ENCODE measurements at places on chromosomes 2 and 18.

DNA sequence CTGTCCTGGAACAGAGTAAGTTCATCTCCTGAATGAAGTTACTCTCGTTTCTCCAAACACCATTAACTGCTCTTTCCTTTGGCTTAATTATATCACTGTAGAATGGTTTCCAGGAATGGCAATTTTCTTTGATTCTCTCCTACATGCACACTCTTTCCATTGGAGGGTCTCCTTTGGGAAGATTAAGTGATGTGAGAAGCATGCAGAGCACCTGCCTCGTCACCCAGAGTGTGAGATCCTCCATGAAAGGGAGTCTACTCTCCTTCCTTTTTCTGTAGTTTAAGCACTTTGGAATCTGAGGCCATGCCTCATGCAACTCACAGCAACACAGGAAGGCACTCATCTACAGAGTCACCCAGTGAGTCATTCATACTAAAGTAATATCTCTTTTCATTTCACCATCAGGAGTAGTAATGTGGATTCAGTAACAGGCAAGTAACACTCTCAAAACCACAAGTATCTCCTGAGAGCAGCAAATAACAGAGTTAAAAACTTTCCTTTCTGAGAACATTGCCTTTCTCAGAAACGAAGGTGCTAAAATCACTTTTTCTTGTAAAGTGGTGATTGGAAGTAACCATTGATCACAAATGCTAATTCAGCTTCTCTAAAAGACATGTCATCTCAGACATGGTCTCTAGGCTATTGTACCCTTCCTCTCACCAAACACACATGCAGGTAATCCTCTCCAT lies 52.8 kb upstream of the IL1RL1 start:
- no peak for DNase-seq

DNA sequence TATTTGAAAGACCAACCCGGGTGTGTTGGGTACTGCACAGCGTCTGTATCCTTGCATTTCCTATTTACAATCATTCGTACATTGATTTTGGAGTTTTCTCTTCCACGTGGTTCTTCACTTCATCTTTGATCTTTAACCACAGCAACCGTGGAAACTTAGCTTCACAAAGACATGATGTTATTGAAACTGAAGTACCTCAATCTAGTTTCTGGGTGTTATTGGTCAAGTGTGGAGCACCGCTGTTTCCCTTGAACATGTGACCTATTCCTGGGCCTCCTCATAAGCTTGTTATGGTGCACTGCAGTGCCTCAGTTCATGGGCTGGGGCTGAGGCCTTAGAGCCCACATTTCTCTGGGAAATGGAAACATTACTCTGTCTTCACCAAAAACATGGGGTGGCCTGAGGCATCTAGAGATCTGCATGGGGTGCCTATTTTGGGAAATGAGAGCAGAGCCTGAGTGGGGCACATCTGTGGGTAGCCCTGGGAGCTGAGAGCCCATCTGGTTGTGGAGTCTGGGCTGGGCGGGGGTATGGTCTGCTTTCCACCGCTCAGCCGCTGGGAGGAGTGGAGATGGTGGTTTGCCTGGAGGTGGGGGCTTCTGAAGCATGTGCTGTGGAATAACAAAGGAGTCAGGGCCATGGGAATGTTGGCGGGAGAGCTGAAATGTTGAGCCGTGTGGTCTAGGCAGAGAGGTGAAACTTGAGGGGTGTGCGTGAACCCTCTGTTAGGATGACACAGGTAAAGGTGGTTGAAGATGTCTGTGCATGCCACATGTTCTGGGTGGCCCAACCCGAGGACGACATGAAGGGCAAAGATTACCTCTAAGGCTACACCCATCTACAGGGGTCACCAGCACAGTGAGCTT lies 37.4 kb downstream of the ZNF236 start:
- DNase-seq = no peak

- no peak for DNase-seq
Measured at GRCh38 chr2:16522031-16522831, 143.4 kb downstream of the CYRIA start.

GRCh38 chr2:37377187-37377532 lies 32.7 kb downstream of the QPCT start:
- DNase-seq = no peak

DNA sequence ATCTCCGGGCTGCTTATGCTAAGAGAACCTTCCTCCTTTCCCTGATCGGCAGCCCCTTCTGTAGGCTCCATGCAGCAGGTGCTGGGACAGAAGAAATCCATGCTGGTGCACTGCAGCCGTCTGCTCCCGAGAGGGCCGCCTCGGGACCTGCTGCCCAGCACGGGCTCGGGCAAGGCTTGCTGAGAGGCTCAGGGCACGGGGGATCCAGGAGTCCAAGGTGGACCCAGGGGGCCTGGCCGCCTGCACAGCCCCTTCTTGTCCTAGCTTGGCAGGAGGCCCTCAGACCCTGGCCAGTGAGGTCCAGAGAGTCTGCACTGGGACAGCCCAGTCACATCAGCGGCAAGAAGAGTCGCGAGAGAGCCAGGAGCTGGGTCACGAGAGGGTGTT lies 13.3 kb upstream of the DUSP2 start:
- DNase-seq = no peak

DNA sequence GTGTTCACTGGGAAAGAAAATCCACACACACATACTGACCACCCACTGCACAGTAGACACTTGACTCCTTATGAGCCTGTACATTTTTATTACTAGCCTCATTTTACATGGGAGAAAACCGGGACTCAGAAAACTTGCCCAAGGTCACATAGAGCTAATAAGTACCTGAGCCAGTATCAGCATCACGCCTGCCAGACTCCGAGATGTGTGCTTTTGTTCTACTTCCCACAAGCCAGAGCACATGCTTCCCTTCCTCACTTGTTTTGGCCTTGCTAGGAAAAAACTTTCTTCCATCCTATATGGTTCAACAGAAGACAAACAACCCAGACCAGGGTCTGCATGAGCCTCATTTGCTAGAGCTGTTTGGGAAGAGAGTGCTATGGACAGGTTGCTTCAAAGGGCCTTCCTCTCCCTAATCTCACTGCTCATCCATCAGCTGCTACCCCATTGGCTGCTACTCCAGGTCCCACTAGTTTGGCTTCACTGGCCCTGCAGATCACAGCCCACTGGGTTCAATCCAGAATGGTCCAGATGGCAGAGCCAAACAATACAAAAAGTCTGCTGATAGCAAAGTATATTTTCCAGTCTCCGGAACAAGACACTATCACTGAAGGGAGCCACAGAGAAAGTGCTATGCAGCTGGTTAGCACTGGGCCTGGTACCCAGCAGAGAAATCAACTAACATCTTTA lies 63.9 kb downstream of the STK39 start:
- no peak for DNase-seq

- no peak for DNase-seq
Measured at GRCh38 chr18:78713069-78713468, 266.5 kb upstream of the SALL3 start.

- no peak for DNase-seq
Measured at GRCh38 chr2:45014016-45014702, 4.9 kb upstream of the SIX2 start.

DNA sequence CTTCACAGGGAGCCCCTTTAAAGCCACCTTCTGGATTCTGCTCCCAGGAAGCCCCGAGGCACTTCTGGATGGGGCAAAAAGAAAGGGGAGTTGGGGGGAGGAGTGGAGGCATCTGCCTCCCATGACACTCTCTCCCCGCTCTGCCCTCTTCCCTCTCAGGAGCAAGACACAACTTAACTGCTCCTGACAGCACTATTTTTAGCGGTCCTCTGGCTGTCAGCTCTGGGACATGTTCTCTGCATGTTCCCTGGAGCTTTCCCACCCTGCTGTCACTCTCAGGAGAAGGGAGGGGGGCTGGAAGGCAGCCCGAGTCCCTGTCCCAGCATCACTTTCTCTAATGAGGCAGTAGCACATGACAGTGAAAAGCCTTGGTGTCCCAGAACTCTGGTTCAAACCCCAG lies 32.3 kb downstream of the PLB1 start:
- DNase-seq = no peak

DNA sequence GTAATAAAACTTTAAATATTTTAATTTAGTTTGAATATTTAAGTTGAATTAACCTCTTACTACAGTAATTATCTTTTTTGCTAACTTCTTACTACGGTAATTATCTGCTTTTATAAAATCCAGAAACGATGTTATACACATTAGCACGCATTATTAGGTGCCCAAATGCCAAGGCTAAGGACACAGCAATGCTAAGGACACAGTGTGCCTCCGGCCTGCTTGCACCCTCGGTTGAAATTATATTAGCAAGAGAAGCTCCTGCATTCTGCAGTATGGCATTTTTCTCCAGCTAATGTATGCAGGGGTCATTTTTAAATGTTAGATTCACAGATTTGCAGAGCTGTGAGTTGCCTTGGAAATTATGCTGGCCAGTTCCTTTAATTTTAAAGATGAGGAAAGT lies 220.0 kb downstream of the NEDD4L start:
- DNase-seq = no peak

DNA sequence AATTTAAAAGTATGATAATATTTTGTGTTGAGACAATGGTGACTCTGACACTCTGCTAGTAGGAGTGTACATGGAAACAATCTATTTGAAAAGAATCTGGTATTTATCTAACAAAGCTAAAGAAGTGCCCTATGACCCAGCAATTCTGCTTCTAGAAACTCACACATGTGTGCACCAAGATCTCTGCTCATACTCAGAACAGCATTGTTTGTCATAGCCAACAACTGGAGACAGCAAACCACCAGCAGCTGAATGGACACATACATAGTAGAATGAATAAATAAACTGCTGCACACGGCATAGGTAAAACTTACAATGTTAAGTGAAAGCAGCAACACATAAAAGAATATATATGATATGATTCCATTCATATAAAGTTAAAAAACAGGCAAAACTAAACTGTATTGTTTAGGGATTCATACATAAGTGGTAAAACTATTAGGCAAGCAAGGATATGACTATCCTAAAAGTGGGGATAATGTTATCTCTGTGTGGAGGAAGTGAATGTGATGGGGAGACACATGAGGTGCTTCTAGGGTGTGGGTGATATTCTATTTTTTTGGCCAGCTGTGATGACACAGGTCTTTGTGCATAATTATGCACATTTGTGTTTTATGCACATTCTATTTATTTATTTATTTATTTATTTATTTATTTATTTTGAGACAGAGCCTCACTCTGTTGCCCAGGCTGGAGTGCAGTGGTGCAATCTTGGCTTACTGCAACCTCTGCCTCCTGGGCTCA lies 71.1 kb downstream of the RFTN2 start:
- DNase-seq = no peak

- no peak for DNase-seq
Measured at GRCh38 chr2:25905126-25905525, 26.8 kb upstream of the ASXL2 start.

GRCh38 chr2:230717600-230717999 lies 5.0 kb downstream of the CAB39 start:
- DNase-seq = no peak

- no peak for DNase-seq
Measured at GRCh38 chr2:217147818-217148217, 288.0 kb upstream of the TNP1 start.

- DNase-seq = no peak
Measured at GRCh38 chr18:25189391-25190185, 162.4 kb downstream of the ZNF521 start.

GRCh38 chr2:112185131-112185530 lies 46.9 kb downstream of the FBLN7 start:
- DNase-seq = no peak

- no peak for DNase-seq
Measured at GRCh38 chr2:10796703-10797102, 15.9 kb downstream of the PDIA6 start.

GRCh38 chr18:7856733-7857132 lies 289.6 kb downstream of the PTPRM start:
- DNase-seq = no peak

- DNase-seq = no peak
Measured at GRCh38 chr18:46426021-46426678, 230.9 kb downstream of the LOXHD1 start.

- DNase-seq = no peak
Measured at GRCh38 chr18:77016936-77017335, 115.6 kb downstream of the MBP start.

DNA sequence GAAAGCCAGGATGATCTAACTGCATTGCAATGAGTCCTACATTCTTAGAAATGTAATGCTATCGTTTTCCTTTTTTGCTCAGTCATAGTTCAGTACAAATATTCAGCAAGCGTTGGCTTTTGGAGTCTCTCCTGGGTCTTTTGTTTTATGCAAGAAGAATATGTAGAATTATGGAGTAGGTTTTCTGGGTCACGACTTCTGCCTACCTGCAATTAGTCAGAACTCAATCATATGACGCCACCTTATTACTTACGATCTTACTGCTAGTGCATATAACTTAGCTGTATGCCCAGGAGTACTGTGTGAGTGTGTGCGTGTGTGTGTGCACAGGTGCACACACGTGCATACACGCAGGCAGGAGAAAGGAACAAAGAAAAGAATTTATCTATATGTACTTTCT lies 640.2 kb downstream of the STK39 start:
- DNase-seq = no peak

DNA sequence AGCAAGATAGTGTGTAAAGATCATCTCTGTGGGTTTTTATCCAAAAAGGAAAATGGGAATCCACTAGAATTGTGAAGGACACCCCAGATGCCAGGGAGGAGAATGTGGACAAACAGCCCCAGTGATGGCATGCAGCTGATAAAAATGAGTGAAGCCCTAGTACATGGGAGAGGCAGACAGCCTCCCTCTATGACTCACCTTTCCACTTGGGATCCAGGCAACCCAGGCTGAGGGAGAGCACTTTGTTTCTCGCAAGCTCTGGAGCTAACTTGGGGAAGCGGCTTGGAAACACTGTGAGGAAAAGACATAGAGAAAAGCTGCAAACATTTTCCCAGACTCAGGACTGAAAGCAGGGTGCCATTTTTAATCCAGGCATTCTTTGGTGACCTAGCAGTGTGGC lies 5.3 kb upstream of the FLACC1 start:
- DNase-seq = no peak

Measured in GM18507 (cell line).